ENCODE measurements at places on chromosomes 5 and 9. TPM values are rescaled to one million over a fixed set of nuclear protein-coding genes. Genes with fewer than 3 reads are reported as not detected.

SYK gene
- 0.18 TPM for total RNA-seq

CDX1 gene
- total RNA-seq: not detected

OBP2B gene
- total RNA-seq: not detected

PLAC8L1 gene
- total RNA-seq: 0.37 TPM

RGS14 gene
- total RNA-seq: 37.8 TPM

ADGRV1 gene
- total RNA-seq: 0.05 TPM

ANAPC2 gene
- 63.6 TPM for total RNA-seq
